ENCODE measurements at places on chromosomes 1 and 21.
A peak's percentile ranks its signal among the peaks of the same experiment; 100 is the strongest.

DNA sequence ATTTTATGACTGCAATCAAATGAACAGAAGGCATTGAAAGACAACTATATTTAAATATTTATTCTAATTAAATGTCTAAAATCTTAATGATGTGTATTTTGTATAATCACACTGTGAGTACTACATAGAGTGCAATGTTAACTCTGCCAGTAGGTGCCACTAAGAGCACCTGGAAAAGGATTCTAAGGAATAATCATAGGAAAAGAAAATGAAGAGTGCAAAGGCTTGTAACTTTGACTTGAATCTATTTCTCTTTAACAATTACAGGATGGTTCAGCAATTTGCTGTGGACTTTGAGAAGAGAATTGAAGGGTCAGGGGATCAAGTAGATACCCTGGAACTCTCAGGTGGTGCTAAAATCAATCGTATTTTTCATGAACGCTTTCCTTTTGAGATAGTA lies 200.4 kb downstream of the DNM3 start:
- no peak for DNase-seq

DNA sequence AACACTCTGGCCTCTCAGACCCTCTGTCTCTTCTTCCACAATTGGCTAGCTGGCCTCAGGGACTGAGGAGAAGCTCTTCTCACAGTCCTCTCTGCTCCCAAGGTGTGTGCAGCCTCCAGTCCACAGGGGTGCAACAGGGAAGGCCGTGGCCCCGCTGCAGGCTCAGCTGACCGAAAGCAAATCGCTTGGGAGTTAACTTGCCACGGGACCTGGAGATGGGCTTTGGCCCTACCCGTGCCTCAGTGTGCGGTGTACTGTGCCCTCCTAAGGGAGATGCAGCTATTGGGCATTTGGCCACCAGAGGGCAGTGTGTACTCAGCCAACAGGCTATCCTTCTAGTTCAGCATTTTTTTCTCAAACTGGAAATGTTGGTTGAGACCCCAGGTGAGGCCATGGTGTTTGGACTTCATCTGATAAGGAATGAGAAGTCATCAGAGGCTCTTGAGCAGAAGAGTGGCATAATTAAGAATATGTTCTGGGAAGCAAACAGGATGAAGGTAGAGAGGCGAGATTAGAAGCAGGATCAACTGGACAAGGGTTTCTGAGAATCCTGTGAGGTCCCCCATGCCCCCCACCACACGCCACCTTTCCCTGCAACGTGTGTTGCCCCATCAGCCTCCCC lies 42.5 kb upstream of the TMEM125 start:
- peak; percentile 83 for DNase-seq

DNA sequence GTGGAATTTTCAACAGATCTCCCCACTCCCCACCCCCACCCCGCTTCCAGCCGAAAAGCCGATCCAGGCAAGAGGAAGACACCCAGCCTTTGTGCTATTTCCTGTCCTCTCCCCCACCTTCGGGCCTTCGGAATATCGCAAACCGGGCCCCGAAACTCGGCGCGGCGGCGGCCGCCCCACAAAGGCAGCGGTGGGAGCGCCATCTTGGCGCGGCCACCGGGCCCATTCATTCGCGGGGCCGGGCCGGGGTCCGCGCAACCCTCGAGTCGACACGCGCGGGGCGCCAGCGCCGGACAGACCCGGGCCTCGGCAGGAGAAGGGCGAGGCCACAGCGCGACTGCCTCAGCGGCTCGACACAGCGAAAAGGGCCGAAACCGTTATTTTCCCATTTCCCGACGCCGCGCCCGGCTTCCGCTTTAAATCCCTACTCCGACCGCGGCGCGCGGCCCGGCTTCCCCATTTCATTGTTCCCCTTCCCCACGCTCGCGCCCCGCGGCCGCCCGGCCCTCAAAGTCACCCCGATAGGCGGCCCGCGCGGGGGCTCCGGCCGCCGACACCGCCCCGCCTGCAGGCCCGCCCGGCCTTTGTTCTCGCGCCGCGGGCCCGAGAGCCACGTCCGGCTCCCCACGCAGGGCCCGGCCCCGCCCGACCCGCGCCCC lies 911 bp downstream of the GNB1 start:
- DNase-seq: peak; percentile 68

DNA sequence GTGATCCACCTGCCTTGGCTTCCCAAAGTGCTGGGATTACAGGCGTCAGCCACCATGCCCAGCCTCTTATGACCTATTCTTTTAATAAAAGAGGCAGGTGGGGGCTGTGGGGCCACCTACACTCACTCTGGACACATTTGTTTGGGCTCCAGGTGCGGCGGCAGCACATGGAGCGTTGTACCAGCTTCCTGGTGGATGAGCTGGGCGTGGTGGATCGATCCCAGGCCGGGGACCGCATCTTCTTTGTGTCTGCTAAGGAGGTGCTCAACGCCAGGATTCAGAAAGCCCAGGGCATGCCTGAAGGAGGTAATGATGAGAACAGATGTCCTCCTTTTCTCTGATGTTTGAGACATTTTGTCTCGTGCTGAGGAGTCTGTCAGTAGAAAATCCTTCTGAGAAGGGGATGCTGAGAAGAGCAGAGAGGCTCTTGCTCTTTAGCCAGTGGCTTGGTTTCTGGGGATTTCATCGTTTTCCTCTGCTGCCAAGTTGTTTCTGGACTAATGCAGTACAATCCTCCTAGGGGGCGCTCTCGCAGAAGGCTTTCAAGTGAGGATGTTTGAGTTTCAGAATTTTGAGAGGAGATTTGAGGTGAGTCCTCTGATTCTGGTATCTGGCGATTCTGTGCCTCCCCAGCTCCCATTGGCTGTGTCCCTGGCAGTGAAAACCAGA lies 17.9 kb upstream of the MIIP start:
- DNase-seq: peak; percentile 42

GRCh38 chr21:36728371-36729111 lies 29.6 kb downstream of the SIM2 start:
- no peak for DNase-seq

DNA sequence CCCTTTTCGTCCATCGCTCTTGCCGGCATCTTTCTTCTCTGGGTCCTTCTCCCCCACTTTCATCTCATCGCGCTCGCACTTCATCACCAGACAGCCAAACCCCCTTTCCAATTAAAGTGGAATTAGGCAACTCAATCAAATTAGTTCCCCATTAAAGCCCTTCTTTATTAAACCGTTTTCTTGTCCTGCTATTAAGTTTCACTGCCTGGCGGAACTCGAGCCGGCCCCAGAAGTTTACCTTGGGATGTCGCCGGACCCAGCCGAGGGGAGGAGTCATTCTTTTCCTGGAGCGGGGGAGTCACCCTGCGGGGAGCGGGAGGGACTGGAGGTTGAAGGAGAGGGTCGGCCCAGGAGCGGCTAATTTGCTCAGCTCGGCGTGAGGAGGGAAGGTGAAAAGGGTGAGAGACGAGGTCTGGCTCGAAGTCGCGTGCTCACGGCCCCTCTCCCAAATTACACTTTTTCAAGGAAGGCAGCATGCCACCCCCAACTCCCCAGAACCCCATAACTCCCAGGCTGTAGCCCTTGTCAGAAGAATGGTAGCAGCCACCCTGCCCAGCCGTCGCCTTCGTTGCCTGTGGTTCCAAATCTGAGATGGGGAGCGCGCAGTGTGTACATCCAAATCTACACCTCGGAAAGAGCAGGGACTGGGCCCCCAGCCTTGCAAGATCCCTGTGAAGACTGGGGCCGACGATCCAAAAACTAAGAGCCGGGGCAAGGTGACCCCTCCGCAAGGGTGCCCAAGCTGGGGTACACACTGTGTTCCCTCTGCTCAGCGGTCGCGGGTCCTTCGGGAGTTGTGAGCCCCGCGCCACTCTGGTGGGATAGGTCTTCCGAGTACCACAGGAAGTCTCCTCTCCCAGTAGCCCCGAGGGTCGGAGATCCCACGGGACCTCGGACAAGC lies 6.4 kb downstream of the DMRTA2 start:
- DNase-seq: no peak

DNA sequence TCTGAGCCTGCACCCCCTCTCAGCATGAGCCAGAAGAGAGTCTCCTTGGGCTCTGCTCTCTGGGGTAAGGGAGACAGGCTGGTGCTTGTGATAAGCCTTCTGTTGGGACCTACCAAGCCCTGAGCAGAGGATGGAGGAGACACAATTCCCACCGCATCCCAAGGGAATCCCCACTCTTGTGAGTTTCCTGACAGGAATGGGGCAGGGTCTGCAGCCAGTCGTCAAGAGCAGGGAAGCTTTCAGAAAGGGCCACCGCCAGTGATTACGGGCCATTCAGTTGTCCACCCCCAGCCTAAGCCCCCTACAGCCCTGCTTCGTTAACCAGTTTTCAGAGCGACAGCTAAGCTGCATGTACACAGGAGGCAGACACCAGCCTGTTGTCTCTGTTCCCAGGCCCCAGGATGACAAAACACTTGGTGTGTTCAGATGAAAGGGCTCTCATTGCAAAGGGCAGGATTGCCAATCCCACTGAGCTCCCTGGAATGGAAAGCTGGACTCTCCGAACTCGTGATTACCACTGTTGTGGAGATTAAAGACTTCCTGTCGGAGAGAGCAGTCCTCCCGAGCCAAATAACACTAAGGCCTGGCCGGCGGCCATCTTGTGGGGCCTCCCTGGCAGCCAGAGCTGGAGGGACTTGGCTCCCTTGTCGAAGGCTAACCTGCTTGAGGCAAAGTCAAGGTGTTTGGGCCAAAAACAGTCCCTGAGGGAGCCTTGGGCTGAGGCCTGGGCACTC lies 37.4 kb upstream of the SLC30A1 start:
- DNase-seq: no peak

DNA sequence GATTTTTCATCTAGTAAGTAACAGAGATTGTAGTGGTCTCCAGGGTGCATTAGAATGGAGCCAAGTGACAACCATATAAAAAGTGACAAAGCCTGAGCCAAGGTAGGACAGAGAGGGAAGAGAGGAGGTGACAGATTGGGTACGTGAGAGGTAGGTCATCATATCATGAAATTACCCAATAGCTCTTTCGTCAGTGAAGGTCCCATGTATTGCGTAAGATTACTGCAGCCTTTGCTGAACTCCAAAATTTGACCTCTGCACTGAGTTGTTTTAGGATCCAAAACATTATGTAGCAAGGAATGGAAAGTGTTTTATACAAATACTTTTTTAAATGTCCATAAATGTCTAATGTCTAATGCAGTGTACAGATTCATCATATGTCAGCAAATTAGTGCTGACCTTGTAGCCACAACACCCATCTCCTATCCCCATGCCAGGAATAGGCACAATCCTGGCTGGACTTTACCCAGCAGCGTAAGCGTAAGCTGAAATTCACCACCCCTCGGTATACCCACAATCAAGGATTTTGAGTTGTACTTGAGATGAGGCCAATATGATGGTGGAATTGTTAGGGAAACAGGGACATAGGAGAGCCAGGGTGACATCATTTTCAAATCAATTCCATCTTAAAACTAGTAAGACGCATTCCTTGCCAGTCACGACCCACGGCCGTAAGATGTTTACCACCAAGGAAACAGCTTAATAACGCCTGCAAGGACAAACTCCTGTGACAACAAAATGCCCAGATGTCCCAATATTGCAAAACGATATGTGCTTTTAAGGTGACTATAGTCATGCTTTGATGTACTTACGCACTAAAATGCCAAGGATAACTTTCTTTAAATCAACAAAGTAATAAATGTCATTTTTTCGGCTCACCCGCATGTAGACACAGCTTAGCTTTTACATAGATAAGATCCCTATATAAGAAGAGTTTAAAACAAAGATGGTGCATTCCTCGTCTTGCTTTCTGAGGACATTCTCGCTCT lies 38.1 kb upstream of the GREM2 start:
- DNase-seq: no peak

DNA sequence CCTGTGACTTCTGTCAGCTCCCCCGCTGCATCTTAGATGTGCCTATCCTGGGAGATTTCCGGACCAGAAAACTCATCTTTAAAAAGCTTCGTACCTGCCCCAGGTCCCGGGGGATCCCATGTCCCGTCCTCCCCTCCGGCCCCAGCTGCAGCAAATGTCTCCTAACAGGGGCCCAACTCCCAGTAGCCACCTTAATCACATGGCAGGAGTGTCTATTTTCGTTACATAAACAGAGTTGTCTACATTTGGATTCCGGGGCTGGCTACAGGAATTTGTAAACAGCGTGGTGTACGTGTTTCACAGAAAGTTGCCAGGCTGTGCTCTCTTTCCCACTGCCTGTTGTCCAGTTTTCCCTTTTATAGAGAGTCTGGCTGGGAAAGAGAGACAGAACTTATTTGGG lies 17.9 kb upstream of the KCNE2 start:
- DNase-seq: no peak

GRCh38 chr21:37658817-37659458 lies 257.3 kb downstream of the KCNJ6 start:
- no peak for DNase-seq

Measured in memory B cell (primary cell).